ELR (cell line): ENCODE measurements at places on chromosomes 3 and 15.
A peak's percentile ranks its signal among the peaks of the same experiment; 100 is the strongest.

GRCh38 chr15:66563126-66563525, 2.7 kb downstream of the LCTL start:
- DNase-seq, result peak; percentile 21

DNA sequence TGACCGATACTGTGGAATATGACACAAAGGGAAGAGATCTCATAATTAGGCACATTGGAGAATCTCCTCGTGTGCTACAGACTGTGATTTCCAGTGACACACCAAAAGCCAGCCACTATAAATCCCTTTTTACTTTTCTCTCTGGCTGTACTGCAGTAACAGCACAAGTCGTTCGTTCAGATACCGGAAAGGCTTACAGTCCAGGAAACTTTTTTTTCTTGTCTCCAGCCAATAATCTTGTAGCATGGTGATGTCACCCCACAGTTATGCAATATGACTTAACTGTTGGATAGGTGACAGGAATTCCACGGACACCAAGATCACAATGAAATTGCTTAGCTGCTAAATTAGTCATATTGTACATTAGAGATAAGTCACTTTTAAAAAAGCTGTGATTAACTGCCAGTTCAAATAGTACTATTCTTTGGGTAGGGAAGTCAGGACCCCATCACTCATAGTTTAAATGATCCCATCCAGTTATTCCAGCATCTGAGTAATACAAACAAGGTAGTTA, 36.3 kb upstream of the TSC22D2 start:
- peak; percentile 100 for DNase-seq

DNA sequence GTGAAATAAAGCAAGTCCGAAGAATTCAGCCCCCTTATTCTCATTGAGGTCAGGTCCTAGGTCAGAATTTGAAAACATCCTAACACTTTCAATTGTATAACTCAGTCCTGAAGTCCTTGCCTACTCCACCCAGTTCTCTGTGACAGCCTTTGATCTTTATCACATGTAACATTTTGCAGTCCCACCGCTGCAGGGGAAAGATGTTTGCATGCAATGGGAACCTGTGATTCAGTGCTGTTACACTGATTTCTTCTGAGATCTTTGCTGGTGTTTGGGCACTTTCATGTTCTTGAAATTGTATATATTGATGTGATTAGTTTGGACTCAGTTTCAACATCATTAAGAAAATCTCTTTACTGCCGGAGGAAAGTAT, 18.0 kb upstream of the SECISBP2L start:
- no peak for DNase-seq

DNA sequence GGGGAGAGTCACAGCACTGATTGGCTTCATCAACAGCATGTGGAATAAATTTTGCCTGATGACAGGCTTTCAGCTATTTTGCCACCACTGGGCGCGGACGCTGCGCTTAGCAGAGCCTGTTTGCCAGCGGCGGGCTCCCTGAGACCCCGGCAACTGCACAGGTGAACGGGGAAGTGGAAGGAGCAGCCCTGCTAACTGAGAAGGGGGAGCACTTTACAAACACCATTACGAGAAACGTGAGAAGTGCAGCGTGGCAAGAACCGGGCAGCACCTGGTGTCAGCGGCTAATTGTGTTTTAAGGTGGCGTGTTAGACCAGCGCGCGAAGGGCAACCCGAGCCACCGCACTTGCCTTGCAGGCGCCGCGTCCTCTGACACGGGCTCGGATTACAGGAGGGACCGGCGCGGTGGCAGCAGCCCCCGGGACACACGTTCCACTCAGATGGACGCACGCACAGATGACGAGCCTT, 307.8 kb upstream of the ARRDC4 start:
- DNase-seq, result no peak

GRCh38 chr3:77871436-77871835, 831.5 kb downstream of the ROBO2 start:
- no peak for DNase-seq

DNA sequence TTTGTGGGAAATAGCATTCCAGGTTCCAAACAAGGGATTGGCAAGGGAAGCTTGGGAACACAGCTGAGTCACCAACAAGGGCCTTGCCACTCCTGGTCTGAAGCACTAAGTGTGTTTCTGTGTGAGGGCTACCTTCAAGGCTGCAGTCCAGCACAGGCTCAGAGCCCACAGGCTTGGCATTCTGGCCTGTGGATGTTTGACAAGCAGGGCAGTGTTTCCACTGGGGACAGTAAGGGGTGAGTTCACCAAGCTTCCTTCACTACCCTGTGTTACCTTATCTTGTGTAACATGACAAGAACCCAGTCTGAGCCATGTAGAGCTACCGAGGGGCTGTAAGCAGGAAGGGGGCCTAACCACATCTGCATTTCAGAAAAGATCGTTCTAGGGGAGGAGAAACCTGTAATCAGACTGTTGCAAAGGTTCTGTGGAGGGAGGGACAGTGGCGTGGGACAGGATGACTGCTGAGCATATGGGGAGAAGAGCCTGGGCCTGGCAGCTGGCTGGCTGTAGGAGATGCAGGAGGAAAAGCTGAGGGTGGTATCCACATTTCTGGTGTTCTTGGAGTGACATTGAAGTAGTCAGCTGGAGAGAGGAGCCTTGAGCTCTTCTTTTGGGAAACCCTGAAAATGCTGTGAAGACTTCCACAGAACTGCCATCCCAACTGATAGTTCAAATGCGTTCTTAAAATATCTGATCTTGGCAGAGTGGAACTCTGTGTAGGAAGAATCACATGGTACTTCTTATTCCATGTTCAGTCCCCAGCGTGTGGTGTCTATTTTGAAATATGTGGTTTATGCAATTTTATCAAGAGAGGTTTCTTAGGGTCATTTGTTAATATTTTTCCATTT, 61.3 kb downstream of the CTDSPL start:
- peak; percentile 17 for DNase-seq

DNA sequence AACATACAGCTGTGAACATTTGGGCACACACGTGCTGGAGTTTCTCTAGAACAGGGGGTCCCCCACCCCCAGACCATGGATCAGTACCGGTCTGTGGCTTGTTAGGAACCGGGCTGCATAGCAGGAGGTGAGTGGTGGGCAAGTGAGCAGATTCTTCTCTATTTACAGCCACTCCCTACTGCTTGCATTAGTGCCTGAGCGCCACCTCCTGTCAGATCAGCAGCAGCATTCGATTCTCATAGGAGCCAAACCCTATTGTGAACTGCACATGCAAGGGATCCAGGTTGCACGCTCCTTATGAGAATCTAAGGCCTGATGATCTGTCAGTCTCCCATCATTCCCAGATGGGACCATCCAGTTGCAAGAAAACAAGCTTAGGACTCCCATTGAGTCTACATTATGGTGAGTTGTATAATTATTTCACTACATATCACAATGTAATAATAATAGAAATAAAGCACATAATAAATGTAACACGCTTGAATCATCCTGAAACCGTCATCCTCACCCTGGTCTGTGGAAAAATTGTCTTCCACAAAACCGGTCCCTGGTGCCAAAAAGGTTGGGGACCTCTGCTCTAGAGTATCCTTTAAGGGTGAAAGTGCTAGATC, 25.8 kb downstream of the CHRM5 start:
- peak; percentile 51 for DNase-seq

DNA sequence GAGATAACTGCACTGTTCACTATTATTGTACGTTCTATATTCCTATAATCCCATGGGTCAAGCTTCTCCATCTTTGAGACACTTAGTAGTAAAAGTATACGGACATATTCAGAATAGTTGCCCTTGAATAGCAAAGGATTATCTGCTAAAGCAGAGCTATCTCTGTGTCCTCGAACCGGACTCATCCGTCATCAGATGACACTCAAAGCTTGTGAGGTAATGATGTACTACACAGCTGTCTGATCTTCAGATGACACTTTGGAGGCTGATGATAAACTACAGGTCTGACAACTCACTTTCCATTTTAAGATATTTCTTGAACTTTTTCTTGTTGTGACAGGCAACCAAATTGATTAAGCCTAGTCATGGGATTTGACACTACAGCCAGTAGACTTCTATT, 240.2 kb downstream of the SCAPER start:
- no peak for DNase-seq

GRCh38 chr3:141526709-141527108, 39.9 kb downstream of the RASA2 start:
- no peak for DNase-seq

- peak; percentile 64 for DNase-seq
Measured at GRCh38 chr3:45507820-45508317, 86.7 kb upstream of the LIMD1 start.

DNA sequence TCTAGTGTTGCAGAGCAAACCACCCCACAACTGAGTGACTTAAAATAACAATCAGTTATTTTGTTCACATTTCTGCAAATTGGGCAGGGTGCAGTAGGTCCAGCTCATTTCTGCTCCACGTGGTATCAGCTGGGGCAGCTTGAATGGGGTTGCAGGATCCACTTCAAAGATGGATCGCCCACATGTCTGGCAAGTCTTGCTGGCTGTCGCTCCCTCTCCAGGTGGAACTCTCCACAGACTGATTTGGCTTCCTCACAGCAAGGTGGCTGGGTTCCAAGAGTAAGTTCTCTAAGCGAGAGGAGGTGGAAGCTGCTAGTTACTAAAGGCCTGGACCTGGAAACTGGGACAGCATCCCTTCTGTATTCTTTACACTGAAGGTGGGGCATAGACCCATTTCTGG, 213.3 kb downstream of the SLC9A9 start:
- no peak for DNase-seq

GRCh38 chr3:76352511-76353284, 567.3 kb upstream of the ZNF717 start:
- DNase-seq, result no peak

DNA sequence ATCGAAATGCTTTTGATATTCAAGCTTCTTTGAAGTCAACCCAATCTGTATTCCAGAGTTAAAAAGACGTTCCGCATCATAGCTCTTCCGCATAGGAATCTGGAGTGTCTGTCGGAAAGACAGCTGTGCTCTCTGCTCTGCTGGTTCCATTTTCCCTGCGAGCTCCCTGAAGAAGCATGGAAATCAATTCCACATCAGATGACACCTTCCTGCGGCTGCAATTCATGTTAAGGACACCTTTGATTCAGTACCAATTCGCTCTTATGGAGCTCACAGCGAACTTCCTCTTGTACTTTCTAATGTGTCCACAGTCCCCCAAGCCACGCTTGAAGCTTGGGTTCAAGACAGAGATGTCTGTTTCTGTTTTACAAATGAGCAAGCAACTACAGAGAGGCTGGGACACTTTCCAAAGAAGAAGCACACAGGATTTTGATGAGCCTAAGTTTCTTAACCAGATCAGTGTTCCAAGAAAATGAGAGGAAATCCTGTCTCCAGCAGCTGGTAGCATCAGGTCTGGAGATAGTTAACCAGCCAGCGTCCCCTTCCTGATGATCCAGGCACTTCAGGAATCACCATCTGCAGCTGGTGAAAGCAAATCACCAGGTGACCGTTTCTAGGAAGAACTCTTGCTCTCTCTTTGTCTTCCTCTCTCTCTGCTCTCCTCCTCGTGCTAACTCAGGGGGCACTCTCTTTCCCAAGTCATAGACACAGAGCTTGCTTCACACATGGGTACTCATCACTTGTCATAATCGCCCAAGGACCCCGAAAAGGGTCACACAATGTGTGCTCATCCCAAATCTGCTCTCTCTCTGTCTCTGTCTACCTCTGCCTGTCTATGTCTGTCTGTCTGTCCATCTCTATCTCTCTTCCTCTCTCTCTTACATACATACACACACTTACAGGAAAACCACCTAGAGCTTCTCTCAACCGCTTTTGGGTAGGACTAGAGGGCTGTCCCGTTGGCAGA, 281.8 kb downstream of the FAM43A start:
- peak; percentile 6 for DNase-seq

DNA sequence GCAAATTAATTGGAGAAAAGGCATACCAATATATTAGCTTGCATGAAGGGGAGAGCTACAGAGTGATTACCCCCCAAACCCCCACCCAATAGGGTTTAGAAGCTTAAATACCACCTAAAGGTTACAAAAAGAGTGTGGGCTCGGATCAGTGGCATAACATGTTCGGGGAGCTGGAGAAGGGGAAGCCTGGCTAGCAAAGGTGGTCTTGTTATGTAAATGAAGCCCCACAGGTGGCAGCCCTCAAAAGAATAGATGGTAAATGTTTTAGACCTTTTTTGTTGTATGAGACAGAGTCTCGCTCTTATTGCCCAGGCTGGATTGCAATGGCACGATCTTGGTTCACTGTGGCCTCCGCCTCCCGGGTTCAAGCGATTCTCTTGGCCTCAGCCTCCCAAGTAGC, 10.9 kb upstream of the PXK start:
- DNase-seq, result no peak

- DNase-seq, result peak; percentile 4
Measured at GRCh38 chr15:42020713-42021273, at the start of gene PLA2G4E. Gene PLA2G4E, minus strand, starts transcription at chr15:42021042. Its CDS starts 12 bp downstream, at chr15:42021030.

GRCh38 chr15:57278439-57278838, 97.9 kb upstream of the CGNL1 start:
- no peak for DNase-seq

GRCh38 chr3:175432376-175433025, 573.4 kb downstream of the NAALADL2 start:
- peak; percentile 13 for DNase-seq

- DNase-seq, result no peak
Measured at GRCh38 chr3:181940703-181941102, 229.0 kb downstream of the SOX2 start.

DNA sequence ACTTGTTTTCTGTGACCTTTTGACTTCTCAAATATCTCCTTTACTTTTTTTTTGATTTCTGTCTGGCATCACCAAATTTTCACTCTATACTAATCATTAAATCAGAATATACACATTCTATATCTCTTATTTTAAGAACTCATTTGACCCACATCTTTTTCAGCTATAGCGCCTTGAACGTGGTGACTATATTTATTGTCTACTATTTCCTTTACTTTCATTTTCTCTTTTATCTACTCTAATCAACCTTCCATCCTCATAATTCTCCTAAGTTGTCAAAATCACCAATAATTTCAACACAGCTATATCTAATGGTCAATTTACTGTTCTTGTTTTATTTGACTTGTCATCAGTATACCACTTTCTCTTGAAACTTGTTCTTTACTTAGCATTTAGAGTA, 119.0 kb upstream of the CBLB start:
- no peak for DNase-seq

DNA sequence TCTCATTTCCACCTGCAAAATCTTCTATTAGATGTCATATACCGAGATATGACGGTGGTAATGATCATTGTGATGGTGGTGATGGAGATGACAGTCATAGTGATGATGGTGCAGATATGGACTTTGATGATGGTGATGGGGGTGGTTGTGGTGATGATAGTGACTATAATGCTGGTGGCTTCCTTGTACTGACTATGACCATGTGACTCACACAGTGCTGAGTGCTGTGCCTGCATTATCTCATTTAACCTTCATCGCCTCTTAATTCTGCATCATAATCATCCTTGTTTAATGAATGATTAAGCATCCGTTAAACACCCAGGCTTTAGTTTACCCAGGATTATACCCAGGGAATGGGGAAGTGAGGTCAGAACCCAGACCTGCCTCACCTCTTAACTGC, 331.7 kb downstream of the FEZF2 start:
- DNase-seq, result no peak

DNA sequence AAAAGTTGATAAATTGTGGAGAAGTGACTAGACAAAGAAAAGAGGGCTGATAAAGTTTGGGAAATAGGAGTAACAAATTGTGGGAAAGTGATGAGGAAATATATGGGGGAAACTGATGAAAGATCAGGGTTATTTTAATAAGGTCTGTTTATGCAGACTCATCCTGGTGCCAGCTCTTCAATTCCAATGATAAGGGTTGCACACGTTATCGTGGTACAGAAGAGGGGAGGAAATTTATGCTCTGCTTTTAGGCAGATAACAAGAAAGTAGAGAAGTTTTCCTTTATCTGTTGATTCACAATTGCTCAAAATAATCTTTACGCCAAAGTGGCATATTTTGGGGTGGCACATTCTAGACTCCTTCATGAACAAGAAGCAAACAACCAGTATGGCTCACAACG, 32.1 kb upstream of the LIPC start:
- no peak for DNase-seq
